ENCODE measurements at places on chromosomes 2 and 18.

DNA sequence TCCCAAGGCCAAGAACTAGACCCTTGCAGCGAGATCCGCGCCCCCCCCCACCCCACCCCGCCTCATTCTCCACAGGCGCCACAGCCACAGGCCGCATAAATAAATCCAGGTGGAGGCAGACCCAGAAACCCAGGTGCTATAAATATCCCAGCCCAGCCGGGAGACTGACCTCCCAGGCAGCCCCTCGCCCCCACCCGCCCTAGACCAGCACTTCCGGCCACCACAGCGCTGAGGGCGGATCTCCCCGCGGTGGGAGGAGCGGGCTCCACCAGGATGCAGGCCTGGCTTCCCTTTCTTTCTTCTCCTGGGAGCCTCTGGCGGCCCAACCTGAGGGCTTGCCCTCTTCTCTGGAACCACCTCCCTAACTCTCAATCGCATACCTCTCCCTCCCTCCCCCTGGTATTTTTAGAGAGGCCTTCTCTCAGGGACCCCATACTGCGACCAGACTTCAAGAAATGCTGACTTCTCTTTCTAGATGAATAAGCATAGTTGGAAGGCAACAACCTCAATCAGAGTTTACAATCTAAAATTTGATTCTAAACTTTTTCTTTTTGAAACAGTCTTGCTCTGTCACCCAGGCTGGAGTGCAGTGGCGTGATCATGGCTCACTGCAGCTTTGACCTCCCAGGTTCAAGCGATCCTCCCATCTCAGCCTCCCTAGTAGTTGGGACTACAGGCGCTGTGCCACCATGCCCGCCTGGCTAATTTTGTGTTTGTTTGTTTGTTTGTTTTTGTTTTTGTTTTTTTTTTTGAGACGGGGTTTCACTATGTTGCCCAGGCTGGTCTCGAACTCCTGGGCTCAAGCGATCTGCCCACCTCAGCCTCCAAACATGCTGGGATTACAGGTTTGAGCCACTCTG lies 55.0 kb downstream of the PKDCC start:
- DNase-seq = no peak

DNA sequence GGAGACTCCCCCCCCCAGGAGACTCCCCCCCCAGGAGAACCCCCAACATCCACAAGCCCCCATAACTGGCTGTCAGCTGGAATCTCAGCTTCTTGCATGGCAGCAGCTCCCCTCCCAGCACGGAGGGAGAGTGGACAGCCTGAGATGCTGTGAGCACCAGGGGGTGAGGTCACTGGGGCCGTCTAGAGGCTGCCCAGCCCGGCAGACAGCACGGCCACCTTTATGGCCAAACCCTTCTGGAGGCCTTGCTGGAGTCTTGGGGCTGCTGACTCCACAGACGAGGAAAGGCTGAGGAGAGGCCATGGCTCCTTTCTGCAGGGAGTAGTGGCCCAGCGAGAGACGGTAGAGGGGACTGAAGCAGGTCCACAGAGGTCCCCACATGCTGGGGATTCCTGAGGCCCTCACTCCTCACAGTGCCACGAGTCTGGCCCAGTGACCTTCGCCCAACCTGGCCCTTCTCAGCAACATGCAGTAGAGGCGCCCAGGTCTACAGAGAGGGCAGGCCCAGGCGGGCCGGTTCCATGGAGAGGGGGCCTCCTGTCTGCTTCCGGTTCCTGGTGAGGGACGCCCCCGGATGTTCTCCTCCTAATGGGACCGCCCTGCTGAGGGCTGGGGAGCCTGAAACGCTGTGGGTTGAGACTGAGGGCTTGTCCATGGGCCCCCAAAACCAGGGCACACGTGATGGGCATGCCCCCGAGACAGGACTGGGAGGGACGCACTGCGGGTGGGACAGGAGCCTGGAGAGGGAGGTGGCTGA lies 122.6 kb upstream of the CTDP1 start:
- DNase-seq = no peak

- no peak for DNase-seq
Measured at GRCh38 chr2:21317131-21317530, 193.4 kb downstream of the TDRD15 start.

GRCh38 chr2:8819194-8819593 lies 18.2 kb downstream of the KIDINS220 start:
- DNase-seq = no peak

DNA sequence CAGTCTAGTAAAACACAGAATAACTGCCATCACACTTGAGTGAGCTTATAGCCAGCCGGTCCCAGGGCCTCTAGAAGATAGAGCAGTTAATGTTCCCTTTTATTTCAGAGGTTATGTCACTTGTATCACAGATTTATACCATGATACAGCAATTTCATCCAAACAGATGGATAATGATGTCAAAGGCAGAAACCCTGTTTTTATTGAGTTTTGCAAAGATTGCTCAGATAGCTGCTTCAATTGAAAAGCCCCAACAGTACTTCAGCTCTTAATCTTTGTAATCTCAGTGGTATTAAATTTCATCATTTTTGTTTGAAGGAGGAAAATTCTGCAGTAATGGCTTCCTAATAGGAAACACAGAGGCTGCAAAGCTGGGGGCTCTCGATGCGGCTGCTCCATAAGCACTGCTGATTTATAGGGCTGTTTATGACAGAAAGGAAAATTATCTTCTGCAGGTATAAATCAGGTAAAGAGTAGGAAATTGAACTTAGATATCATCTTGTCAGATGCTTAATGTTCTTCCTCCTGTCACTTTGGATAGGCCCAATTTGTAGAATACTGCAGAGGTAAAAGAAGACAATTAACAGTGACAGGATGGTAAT lies 112.3 kb downstream of the LNPK start:
- no peak for DNase-seq

DNA sequence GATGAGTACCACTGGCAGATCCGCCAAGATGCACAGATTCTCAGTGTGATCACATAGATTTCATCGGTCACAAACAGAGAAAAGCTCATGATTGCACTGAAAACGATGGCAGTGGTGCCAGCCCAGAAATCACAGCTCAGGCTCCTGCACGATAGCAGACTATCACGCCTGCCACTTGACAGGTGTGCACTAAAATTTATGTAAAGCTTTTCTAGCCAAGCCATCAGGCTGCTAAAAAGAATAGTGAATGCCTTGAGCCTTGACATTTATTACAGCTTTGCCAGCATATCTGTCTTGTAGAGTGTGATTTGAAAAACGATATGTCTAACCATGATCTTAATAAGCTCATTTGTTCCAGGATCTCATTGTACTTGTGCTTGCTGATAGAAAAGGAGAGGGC lies 409.5 kb upstream of the CWC22 start:
- no peak for DNase-seq

DNA sequence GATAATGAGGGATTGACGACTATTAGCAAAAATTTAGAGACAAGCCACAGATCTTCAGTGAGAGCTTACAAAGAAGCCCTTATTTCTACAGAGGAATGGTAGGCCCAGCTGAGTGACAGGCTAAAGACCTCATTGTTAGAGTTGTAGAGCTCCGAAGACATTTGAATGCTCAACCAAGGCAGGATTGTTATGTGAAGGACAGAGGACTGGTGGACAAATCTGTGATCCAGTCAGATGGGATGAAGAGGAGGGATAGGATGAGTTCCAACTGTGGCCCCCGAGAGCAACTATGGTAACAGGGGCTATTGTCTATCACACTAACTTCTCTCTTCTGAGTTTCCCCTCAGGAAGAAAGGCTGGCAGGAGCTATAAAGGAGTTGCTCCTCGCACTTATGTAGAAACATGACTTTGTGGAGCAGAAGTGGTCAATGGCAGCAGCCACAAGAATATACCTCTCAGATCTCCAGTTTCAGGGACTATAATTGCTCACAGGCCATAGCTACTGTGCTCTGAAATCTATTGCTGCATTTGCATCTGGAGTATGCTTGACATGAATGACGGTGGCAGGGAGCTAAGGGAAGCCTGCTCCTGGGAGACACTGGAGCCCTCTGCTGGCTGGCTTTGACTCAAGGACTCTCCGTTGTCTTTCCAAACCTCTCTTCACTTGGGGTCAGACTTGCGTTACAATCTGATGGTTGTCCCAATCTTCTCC lies 50.3 kb upstream of the GREB1L start:
- no peak for DNase-seq

DNA sequence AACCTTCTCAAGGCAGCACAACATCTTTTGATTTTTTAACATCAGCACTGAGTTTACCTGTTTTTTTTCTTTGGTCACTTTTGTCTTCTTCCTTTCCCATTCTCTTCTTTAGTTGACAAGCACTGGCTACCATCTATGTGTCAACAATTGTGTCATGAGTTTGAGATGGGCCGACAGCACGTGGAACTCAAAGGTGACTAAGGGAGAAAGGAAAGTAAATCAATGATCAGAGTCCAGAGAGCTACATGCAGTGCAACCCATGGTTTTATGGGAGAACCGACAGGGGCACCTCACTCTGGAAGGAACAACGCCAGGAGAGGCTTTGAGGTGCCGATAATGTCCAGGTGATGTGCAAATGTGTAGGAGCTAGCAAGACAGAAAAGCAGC lies 755.5 kb downstream of the RNF144A start:
- DNase-seq = no peak

- no peak for DNase-seq
Measured at GRCh38 chr2:20365249-20365817, 14.7 kb upstream of the PUM2 start.

- DNase-seq = no peak
Measured at GRCh38 chr18:52716973-52717372, 377.0 kb downstream of the DCC start.

DNA sequence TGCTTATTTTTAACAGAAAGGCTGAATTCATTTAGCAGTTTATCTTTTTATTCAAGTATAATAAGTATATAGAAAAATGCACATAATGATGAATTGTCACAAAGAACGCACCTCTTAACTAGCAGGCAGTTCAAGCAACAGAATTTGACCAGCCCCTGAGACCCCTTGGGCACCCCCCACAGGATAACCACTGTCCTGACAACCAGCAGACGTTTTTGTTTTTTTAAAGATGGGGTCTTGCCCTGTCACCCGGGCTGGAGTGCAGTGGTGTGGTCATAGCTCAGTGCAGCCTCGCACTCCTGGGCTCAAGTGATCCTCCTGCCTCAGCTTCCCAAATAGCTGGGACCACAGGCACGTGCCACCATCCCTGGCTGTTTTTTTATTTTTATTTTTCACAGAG lies 14.0 kb downstream of the PRELID3A start:
- DNase-seq = no peak

DNA sequence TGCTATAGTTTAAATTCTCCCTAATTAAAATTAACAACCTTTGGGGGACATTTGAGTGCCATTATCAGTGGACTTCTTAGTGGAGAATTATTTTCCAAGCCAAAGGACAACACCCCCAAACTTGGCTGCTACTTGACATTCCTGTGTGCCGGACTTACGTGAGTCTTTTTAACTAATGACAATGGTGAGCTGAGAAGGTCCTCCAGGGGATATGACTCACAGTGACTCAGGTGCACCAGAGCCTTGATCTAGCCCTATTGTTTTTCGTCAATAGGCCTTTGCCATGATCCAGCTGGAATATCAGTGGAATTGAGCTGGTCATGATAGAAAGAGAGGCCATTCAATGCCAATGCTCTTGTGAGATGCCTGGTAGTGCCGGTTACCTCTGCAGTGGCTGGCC lies 118.1 kb upstream of the CXCR4 start:
- DNase-seq = no peak

- DNase-seq = no peak
Measured at GRCh38 chr2:102290594-102290993, 20.8 kb upstream of the IL1RL1 start.

DNA sequence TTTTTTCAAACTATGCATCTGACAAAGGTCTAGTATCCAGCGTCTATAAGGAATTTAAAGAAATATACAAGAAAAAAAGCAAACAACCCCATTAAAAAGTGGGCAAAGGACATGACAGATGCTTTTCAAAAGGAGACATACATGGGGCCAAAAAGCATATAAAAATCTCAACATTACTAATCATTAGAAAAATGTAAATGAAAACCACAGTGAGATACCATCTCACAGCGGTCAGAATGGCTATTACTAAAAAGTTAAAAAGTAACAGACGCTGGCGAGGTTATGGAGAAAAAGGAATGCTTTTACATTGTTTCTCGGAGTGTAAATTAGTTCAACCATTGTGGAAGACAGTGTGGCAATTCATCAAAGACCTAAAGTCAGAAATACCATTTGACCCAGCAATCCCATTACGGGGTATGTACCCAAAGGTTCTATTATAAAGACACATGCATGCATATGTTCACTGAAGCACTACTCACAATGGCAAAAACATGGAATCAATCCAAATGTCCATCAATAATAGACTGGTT lies 643.1 kb upstream of the LRRTM1 start:
- no peak for DNase-seq

- DNase-seq = no peak
Measured at GRCh38 chr2:76120176-76120575, 409.5 kb upstream of the GCFC2 start.

- DNase-seq = no peak
Measured at GRCh38 chr2:108625186-108625827, 91.0 kb downstream of the LIMS1 start.

DNA sequence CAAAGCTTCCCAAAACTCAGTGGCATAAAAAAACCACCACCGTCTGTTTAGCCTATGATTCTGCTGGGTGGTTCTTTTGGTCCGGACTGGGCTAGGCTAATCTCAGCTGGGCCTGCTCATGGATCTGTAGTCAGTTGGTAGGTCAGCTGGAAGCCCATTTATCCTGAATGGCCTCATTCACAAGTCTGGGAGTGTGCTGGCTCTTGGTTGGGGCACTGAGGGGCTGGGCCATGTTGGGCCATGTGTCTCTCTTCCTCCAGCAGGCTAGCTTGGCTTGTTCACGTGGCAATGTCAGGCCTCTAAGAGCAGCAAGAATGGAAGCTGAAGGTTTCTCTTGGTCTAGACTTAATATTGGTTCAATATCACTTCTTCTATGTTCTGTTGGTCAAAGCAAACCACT lies 95.7 kb upstream of the HS6ST1 start:
- DNase-seq = no peak

DNA sequence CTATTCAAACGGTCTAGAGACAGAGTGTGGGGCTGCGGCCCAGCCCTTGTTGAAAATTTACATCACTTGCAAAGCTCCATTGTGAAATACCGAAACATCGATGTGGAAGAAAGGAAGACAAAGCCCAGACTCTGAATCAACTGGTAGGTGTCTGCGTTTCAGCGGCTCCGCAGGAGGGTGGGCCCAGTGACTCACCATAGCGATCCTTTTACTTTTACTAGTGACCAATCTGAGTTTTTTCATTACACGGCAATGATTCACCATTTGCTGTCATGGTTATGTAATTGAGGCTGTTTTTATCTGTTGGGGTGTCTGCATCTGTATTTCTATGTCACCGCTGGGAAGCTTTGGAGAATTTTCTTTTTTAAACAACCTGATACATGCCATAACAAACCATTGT lies 66.6 kb upstream of the ODC1 start:
- DNase-seq = no peak

DNA sequence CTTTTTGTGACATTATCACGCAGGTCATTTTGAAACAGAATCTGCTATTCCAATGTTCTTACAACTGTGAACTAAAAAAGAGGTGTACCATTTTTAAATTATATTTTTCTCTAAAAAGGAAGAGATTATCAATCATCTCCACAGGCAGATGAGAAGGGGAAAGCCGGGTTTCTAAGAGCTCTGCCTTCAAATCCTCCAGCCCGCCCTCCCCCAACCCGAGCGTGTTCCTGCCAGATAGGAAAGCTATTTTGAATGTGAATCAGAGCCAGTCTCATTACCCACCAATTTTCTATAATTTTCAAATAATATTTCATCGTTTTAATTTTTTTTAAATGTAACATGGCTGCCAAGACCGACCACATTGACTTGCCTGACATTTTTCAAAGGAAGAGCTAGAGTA lies 65.9 kb downstream of the KCNF1 start:
- no peak for DNase-seq

Measured in T-helper 9 cell (primary cell).